Thoracic aorta endothelial cell (primary cell): ENCODE measurements at places on chromosomes 7 and 10. TPM values are rescaled to one million over a fixed set of nuclear protein-coding genes. Genes with fewer than 3 reads are reported as not detected.

Gene OR2A1
- 0.22 TPM in 1 of 2 replicates, not detected in the other for total RNA-seq

Gene HOXA10
- 0.27 and 5.8 TPM in 2 replicates for total RNA-seq

Gene GPR141
- not detected in 2 replicates for total RNA-seq

Gene NODAL
- not detected in 2 replicates for total RNA-seq

Gene HIP1
- 20.7 and 43.2 TPM in 2 replicates for total RNA-seq

Gene PHYHIPL
- total RNA-seq: 0.07 TPM in 1 of 2 replicates, not detected in the other

Gene MYO3A
- total RNA-seq: not detected in 2 replicates

Gene MLXIPL
- total RNA-seq: not detected in 2 replicates

Gene SPDYE2
- total RNA-seq: not detected in 2 replicates
